AG04450 (cell line): ENCODE measurements at places on chromosomes 3 and 15.

- DNase-seq, result no peak
These were observed 156.7 kb upstream of the EPHA6 start for GRCh38 chr3:96657710-96658109.

DNA sequence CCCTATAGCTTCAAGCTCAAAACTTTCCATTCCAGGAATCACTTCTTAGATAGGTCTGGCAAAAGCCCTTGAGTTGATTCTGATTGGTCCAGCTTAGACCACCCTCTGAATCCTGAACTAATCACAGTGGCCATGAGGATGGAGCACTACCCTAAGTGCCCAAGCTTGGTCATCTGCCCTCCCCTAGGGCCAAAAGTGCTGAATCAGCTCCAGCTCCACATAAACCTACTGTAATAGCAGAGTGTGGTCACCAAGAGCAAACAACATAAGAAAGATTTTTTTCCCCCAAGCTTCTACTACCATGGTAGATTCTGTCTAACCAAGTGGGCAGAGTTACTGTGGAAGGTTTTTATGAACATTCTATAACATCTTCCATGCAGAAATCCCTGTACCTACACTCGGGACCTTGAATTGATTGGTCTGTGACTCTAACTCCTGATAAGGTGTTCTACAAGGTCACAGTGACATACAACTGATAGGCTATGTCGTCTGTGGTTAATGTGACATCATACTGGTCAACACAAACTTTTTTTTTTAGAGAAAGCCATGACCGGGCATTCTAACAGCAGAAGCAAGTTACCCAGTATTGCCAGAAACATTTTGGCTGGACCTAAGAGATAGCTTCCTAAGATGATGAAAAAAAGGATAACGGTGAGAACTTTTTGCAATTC lies 320.9 kb downstream of the MAGI1 start:
- DNase-seq, result no peak

- DNase-seq, result no peak
These were observed 94.0 kb upstream of the LRRN1 start for GRCh38 chr3:3705090-3705775.

- DNase-seq, result no peak
These were observed 4.3 kb downstream of the SLC6A20 start for GRCh38 chr3:45792036-45792435.

DNA sequence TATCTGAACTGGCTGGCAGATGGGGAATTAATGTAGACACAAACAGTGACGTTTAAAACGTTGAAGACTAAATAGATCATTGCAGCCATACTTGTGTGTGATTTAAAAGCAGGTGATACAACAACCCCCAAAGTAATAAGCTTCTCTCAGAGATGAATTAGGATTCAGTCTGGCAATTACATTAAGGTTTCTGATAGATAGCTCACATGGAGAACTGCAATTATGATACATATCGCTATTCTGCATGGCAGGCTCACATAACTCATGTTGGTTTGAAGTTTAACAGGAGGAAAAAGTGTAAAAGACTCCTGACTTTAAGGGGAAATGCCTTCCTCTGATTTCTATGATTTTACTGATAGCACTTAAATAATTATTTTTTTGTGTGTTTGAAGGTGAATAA lies 196.9 kb downstream of the CLSTN2 start:
- DNase-seq, result no peak

GRCh38 chr3:195255571-195256501 lies 15.1 kb downstream of the XXYLT1 start:
- DNase-seq, result no peak
